ENCODE measurements at places on chromosomes 6 and 20.

DNA sequence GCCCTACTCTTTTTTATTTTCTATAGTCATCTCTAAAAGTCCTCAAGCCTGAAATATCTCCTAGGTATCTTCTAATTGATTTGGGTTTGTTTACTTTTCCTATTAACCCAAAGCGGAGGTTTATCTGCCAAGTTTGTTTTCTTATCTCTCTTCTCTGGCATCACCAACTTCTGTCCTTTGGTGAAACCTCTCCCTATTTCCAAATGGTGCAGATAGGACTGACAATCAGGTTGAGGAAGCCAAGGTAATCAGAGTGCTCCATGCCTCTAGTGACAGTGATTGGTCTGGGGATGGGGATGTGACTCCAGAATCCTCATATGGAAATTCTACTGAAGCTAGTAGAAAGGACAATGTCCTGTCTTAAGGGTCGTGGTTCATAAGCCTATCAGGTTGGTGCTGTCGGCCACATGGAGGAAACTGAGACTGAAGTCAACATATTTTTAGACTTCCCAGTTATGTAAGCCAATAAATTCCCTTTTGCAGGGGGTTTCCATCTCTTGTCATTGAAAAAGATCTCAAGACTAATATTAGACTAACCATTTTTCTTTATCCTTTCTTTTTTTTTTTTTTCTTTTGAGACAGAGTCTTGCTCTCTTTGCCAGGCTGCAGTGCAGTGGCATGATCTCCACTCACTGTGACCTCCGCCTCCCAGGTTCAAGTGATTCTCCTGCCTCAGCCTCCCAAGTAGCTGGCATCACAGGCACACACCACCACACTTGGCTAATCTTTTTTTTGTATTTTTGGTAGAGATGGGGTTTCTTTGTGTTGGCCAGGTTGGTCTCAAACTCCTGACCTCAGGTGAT, 28.0 kb downstream of the KIF6 start:
- no peak for DNase-seq

GRCh38 chr20:4111440-4112411, 96.4 kb upstream of the RNF24 start:
- DNase-seq, result no peak

GRCh38 chr6:35583893-35584688, 71.4 kb upstream of the TULP1 start:
- peak; percentile 28 for DNase-seq

- no peak for DNase-seq
These were observed 34.9 kb upstream of the MAN1A1 start for GRCh38 chr6:119384444-119384843.

DNA sequence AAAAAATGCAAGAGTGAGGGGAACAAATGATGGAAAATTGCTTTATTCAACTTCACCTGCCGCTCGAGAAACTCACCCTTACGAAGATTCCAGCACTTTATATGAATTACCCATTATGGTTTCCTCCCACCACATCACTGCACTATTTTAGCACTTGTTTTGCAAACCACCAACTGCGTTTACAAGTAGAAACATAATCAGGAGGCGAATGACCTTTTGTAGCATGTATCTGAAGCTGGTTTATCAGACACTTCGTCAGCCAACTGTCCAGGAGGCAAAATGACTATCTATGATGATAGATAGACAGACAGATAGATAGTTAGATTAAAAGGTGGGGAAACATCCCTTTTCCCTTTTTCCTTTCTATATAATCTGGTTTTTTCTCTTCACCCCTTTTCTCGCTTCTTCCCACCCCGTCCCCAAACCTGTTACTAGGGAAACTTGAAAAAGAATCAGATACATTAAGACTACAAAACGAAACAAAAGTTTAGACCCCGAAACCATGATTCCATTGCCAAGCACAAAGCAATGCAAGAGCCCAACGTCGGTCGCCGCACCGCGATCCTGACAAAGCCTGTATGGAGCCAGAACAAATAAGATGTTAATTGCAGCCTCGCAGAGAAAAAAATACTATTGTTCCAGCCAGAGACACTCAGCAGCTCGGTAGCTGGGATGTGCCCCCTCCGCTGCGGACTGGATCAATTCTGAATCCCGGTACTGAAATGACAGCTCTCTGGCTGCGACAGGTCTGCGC, 933 bp upstream of the ADGRB3 start:
- DNase-seq, result no peak

GRCh38 chr20:19406381-19406780, 193.9 kb downstream of the SLC24A3 start:
- DNase-seq, result no peak

- DNase-seq, result no peak
These were observed 47.5 kb downstream of the BMP2 start for GRCh38 chr20:6814945-6815344.

GRCh38 chr6:4889701-4890100, 113.5 kb downstream of the CDYL start:
- DNase-seq, result no peak

GRCh38 chr6:53790886-53791285, 3.9 kb upstream of the LRRC1 start:
- no peak for DNase-seq

DNA sequence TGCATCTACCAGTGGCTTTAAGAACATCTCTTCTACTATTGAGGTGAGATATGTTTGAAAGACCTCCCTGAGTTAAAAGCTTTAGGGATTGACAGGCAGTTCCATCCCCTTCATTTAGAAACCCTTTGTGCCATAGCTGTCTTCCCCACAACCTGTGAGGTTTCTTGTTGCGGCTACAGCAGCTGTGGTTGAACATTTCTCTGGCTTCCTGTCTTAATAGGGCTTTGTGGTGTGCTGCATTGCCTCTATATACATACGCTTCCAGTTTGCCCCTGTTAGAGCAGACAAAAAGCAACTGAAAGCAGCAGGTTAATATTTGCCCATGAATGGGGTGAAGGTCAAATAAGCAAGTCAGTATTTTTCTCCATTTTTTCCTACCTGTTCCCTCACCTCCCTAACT, 210.2 kb downstream of the TMEM200A start:
- peak; percentile 1 for DNase-seq

DNA sequence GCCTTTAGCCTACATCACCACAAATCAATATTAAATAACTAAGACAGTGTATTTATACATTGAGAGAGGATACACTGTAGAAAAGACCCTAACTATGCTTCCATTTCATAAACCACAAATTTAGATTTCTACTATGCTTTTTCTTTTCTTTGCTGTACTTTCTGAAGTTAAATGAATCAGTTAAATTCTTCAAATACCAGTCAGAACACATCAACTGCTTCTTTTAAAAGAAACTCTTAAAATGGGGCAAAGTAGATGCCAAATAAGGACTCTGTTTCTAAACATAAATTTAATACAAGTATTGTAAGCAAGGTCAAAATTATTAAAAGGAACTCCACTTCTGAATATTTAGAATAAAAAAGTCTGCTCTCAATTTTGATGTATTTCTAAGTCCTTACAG, 76.9 kb downstream of the GMDS start:
- DNase-seq, result no peak

DNA sequence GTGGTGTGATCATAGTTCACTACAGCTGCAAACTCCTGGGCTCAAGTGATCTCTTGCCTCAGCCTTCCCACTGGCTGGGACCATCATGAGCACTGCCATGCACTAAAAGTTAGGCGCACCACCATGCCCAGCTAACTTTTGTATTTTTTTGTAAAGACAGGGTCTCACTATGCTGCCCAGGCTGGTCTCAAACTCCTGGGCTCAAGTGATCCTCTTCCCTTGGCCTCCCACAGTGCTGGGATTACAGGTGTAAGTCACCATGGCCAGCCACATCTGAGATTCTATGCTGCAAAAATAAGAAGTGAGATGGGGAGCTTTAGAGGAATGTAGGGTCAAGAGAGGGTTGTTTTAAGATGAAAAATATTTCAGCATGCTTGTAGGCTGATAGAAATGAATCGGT, 1.5 kb upstream of the FAM83D start:
- DNase-seq, result no peak

DNA sequence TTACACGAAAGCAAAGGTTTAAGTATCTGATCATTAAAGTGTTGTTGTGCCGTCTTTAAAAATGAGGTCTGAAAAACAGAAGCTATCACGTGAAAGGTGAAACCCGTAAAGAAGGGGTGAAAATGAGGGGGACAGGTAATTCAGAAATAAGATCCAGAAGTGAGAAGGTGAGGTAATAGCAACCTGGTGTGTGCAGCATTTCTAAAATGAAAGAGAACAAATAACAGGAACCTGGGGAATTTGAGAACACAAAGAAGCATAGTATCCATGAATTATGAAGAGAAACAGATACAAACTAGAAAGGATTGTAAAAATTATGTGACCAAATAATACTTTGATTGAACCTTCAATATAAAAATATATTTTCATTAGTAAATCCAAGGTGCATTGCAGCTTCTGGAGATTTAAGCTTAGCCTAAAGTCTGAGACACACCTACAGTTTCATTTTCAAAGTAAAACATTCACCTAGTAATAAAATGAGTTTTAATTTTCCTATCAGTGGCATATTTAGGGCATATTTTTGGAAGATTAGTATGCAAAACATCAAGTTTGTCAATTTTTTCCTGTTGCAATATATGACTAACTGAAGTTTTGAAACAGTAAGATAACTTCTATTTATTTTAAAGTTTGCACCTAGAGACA, 1.4 kb downstream of the HEY2 start:
- DNase-seq, result no peak

DNA sequence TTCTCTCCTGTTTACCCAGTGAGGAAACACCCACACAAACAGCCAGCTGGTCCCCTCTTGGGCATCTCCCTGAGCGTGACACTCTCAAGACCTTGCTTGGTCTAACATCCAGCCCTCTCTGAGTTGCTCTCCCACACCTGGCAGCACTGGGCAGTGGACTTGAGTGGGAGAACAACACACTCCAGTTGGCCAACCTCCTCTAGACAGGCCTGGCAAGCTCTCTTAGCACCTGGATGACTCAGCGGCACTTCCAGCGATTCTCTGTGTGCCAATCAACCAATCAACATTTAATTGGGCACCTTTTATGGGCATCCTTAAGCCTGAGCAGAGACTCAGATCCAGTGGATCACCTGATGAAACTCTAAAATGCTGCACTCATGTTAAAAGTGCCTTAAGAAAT, 76.6 kb upstream of the QKI start:
- DNase-seq, result no peak

GRCh38 chr20:46914789-46915379, 20.2 kb downstream of the EYA2 start:
- DNase-seq, result no peak

DNA sequence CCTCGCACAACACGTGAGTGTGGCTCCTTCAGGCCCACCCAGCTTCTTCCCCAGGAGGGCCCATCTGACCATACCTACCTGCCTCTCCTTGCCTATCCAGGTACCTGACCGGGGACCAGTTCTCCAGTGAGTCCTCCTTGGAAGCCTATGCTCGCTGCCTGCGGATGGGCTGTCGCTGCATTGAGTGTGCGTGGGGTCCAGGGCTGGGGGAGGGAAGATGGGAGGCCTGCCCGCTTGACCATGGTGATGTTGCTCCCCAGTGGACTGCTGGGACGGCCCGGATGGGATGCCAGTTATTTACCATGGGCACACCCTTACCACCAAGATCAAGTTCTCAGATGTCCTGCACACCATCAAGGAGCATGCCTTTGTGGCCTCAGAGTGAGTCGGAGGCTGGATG, 26.5 kb downstream of the PLCG1 start:
- no peak for DNase-seq

DNA sequence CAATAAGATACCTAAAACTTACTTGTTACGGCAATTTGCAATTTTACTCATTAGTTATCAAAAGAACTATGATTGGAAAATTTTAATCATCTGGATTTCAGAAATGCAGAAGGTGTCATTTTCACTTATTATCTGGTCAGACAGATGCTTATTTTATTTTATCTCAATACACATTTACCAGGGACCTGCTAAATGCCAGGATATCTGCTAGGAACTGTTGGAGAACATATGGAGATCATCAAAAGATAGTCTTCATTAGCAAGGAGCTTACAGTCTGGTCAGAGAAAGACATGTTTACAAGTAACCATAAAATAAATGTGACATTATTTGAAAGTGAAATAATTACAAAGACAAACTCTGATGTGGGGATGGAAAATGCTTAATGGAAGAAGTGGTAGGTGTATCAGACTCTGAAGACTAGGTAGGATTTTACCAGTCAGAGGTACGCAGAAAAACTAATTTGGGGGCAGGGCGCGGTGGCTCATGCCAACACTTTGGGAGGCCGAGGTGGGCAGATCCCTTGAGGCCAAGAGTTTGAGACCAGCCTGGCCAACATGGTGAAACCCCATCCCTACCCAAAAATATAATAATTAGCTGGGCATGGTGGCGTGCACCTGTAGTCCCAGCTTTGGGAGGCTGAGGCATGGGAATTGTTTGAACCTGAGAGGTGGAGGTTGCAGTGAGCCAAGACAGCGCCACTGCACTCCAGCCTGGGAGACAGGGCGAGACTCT, 137.8 kb downstream of the MYB start:
- no peak for DNase-seq

DNA sequence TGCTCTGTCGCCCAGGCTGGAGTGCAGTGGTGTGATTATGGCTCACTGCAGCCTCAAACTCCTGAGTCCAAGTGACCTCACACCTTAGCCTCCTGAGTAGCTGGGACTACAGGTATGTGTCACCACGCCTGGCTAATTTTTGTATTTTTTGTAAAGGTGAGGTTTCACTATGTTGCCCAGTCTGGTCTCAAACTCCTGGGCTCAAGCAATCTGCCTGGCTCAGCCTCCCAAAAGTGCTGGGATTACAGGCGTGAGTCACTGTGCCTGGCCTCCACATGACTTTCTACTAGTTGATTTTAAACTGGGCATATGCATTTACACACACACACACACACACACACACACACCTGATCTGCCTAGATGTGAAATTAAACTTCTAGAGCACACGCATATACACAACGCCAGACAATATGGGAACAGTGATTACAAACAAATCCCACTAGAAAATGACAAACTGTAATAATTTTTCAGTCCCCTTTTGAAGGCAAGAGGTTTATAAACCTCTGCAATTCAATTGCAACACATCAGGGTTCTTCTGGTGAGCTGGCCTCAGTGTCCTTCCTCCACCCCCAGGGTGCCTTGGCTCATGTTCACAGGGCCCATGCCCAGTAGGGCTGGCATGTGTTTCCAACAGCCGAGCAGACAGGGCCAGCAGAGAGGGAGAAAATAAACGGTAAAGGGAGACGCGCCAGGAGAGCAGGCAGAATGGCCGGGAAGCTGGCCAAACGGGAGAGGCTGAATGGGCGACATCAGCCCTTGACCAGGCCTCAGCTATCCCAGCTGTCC, 31.2 kb downstream of the PARD6B start:
- DNase-seq, result no peak

DNA sequence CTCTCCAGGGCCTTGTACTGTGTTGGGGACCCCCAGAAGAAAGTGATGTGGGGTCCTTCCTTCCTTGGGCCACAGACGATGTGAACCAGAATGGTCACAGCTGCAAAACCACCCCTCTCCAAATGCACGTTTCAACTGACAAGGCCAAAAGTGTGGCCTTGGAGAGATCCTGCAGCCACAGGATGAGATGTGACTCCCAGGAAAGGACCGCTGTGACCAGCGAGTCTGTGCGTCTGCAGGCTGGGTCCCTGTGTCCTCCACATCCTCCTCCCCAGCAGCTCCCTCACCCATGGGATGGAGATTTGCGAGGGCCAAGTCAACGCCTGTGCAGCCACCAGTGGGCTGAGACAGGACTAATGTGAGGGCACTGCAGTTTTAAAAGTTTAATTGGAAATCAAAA, 247.0 kb downstream of the ERMARD start:
- no peak for DNase-seq

GRCh38 chr20:20317195-20317594, 50.7 kb upstream of the INSM1 start:
- DNase-seq, result no peak

GRCh38 chr6:3912361-3913076, 63.3 kb downstream of the FAM50B start:
- DNase-seq, result no peak
